ENCODE measurements at places on chromosomes 16 and 17. TPM values are rescaled to one million over a fixed set of nuclear protein-coding genes. Genes with fewer than 3 reads are reported as not detected.
A peak's percentile ranks its signal among the peaks of the same experiment; 100 is the strongest.

CHD9 gene
- 33.3 TPM for total RNA-seq

TP53TG3B gene
- not detected for total RNA-seq

MYH10 gene
- total RNA-seq, result 0.99 TPM

SPATA20 gene
- 11.3 TPM for total RNA-seq

PKD1 gene
- 88.9 TPM for total RNA-seq

C16orf92 gene
- not detected for total RNA-seq

TMEM107 gene
- 33.9 TPM for total RNA-seq

AHSP gene
- not detected for total RNA-seq

DNA sequence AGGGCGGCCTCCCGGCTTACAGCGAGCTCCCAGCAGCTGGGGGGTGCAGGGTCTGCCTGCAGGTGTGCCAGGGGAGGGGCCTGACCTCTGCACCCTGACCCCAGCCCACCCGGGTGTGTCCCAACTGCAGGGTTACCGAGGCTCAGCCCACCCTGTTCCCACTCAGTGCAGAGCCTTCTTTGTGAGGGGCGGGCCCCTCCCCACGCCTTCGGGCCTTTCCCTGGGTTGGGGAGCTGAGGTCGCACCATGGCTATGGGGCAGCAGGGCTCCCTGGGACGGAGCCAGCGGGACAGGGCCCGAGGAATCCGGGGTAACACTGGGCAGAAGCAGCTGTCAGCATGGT lies 17.1 kb downstream of the CACNA1H start:
- no peak overlapping the region for H3K27ac ChIP-seq
- H3K4me3 ChIP-seq, result no peak overlapping the region
- DNase-seq, result no peak
- no peaks in the 10 kb centered on the region for H3K27me3 ChIP-seq
- no peaks in the 10 kb centered on the region for H3K36me3 ChIP-seq
- no peaks in the 10 kb centered on the region for H3K4me1 ChIP-seq

- no peak for DNase-seq
- H3K27ac ChIP-seq, result no peak overlapping the region
- no peaks in the 10 kb centered on the region for H3K36me3 ChIP-seq
- H3K27me3 ChIP-seq, result no peaks in the 10 kb centered on the region
Observed at GRCh38 chr16:51940183-51940582, 606.8 kb downstream of the TOX3 start.

DNA sequence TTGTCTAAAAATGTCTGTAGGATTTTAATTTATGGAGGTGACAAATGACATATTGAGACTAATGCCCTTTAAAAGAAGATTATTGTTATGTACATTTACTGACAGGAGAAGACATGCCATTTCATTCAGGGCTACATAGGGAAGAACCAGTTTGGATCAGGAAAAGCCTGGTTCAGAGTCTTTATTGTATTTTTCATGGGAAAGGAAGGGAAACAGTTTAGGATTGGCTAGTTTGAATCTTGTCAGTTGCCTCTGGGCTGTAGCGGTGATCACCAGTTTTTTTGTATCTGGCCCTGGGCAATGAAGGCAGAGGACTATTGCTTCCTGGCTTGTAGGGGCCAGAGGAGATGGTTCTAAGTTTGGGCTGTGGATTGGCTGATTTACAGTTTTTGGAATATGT lies 31.8 kb downstream of the NSRP1 start:
- no peaks in the 10 kb centered on the region for H3K27me3 ChIP-seq
- no peaks in the 10 kb centered on the region for H3K36me3 ChIP-seq
- DNase-seq, result no peak
- peaks cover 16% of the 10 kb centered on the region for H3K4me1 ChIP-seq

GRCh38 chr17:27323538-27324215 lies 29.8 kb downstream of the WSB1 start:
- H3K4me1 ChIP-seq, result peaks cover 2% of the 10 kb centered on the region
- DNase-seq, result no peak

DNA sequence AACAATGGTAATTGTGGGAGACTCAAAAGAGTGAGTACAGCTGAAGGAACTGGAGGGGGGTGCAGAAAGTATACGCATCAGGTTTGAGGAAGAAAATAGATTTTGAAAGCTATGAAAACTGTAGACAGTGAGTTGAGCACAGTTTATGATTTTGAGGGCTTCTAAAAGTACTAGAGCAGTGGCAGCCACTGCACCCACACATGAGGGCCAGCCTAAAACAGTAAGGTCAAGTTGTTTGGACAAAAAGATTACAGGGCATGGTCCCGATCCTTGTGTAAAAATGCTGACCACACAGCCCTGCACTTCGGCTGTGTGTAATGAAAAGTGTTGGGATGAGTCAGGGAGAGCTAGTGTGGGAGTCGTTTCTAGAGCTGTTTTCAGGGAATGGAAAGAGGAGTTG lies 2282.1 kb downstream of the TP53TG3F start:
- no peaks in the 10 kb centered on the region for H3K36me3 ChIP-seq
- no peak for DNase-seq

DNA sequence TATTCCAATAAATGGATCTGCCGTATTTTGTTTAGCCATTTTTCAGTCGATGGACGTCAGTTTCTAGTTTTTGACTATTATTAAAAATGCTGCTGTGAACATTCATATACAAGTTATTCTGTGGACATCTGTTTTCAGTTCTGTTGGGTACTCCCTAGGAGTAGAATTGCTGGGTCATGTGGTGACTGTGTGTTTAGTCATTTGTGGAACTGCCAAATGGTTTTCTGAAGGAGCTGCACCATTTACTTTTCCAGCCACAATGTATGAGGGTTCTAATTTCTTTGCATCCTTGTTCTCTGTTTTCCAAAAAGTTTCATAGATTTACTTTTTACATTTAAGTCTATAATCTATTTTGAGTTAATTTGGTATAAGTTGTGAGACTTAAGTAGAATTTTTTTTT lies 29.5 kb downstream of the CYLD start:
- H3K36me3 ChIP-seq, result peaks cover 9% of the 10 kb centered on the region
- H3K27ac ChIP-seq, result peak overlapping the region; percentile 75
- DNase-seq, result no peak
- H3K4me3 ChIP-seq, result no peak overlapping the region

DNA sequence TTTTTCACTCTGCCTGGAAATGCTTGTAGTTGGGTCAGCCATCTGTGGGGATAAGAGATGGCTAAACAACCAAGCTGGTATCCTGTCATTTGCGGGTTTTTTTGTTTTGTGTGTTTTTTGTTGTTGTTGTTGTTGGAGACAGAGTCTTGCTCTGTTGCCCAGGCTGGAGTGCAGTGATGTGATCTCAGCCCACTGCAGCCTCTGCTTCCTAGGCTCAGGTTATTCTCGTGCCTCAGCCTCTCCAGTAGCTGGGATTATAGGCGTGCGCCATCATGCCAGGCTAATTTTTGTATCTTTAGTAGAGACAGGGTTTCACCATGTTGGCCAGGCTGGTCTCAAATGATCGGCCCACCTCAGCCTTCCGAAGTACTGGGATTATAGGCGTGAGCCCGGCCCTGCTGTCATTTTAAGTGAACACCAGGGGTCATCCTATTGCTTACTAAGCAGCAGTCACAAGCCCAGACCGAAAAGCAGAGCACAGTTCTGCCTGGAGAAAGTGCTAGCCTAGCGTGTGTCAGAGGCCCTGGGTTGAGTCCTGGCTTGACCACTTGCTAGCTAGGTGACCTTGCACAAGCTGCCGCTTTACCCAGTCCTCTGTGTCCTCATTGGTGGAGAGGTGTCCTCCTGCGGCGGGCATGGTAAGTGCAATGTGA lies 4.6 kb downstream of the SMCR8 start:
- H3K4me1 ChIP-seq, result peaks cover 43% of the 10 kb centered on the region
- H3K27ac ChIP-seq, result peak overlapping the region; percentile 56

DNA sequence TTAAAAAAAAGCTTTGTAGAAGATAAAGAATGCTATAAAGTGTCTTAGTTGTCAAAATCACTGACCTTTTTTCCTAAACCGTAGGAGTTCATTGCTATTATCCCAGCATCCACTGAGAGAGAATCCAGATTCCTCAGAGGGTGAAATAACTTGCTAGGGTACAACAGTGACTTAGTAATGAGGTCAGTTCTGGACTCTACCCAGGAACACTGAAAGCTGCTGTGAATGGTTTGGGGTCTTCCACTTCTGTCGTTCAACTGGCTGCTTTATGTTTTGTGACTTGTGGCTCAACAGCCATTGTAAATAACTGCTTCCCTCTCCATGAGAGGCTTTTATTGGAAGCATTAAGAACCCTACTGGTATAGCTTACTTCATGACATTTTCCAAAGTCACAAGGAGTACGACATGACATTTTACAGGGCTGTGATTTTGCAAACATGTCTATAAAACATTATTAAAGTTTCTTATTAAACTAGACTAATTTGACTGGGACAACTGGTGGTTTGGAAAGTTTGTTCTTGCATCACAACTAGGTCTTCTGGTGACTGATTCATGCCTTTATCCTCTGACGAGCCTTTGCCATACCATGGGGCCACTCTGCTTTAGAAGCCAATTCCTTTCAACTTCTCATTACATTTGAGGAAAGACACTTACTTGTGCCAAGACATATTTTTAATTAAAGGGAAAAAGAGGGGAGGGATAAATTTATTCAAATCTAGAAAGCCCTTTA lies 92.2 kb upstream of the CDH11 start:
- H3K27ac ChIP-seq, result no peak overlapping the region
- no peaks in the 10 kb centered on the region for H3K36me3 ChIP-seq
- H3K27me3 ChIP-seq, result no peaks in the 10 kb centered on the region

DNA sequence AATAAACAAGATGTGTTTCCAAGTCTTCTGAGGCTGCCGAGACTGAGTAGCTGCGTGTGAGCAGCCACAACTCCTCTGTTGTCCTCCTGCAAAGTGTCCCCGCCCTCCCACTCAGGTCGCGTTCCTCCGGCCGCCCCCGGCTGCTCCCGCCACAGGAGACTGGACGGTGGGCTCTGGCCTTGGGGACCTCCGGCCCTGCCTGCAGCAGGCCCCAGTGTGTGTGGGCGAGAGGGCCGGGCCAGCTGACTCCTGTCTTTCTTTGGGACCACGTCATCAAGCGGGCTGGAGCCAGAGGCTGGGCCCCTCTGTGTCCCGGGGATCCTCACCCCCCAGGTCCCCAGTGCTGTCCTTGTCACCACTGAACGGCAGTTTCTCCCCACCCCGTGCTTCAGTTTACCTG lies 175.3 kb downstream of the NPIPB11 start:
- H3K4me3 ChIP-seq, result no peak overlapping the region
- peaks cover 2% of the 10 kb centered on the region for H3K4me1 ChIP-seq
- no peaks in the 10 kb centered on the region for H3K27me3 ChIP-seq

- H3K36me3 ChIP-seq, result peaks cover 2% of the 10 kb centered on the region
- DNase-seq, result no peak
- H3K4me1 ChIP-seq, result no peaks in the 10 kb centered on the region
- H3K4me3 ChIP-seq, result no peak overlapping the region
- H3K27me3 ChIP-seq, result peaks cover 5% of the 10 kb centered on the region
- no peak overlapping the region for H3K27ac ChIP-seq
Observed at GRCh38 chr16:13561291-13562070, 358.5 kb upstream of the ERCC4 start.

GRCh38 chr17:38729368-38729885 lies 714 bp upstream of the CISD3 start:
- no peaks in the 10 kb centered on the region for H3K27me3 ChIP-seq
- peak overlapping the region; percentile 81 for H3K4me3 ChIP-seq
- H3K27ac ChIP-seq, result peak overlapping the region; percentile 93
- H3K36me3 ChIP-seq, result peaks cover 4% of the 10 kb centered on the region
- DNase-seq, result no peak
- H3K4me1 ChIP-seq, result peaks cover 53% of the 10 kb centered on the region

All from T-helper 17 cell (primary cell).